ENCODE measurements at places on chromosomes 3 and 15.

DNA sequence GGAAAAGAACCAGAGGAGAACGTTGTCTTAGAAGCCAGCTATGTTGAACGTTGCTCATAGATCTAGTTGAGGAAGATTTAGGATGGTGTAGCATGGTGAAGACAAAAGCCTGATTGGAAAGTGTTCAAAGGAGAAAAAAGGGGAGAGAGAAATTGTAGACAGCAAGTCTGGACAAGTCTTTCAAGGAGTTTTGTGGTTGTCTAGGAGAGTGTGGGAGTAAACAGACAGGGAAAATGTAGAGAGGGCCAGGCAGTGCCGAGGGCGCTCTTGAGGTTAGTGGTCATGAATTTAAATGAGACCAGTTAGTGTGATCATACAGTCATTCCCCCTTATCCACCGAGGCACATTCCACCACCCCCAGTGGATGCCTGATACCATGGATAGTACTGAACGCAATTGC is 167.5 kb upstream of the IL12A start:
- no peak for DNase-seq

- DNase-seq = no peak
Measured at GRCh38 chr15:50260969-50261496, 4.5 kb downstream of the HDC start.

GRCh38 chr3:126194713-126195305 is 14.4 kb upstream of the ALDH1L1 start:
- DNase-seq = peak; percentile 0

- DNase-seq = peak; percentile 58
Measured at GRCh38 chr3:171460725-171461524, 720 bp upstream of the TNIK start.

DNA sequence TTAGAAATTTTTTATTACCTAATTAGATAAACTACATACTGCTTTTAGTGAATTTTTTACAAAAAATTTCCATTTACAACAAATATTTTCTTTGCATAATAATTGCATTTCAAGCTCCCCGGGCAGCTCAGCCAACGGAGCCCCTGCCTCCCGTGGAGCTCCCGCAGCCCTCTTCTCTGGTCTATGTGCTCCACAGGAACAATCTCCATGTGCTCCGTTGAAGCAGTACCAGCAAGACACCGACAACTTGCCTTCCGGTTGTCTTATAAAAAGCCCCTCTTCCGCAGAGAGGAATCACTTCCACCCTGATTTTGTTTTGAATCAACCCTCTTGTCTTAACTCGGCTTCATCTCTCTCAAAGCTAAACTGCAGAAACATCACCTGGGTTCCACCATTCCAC is 46.9 kb upstream of the CHD2 start:
- DNase-seq = no peak

DNA sequence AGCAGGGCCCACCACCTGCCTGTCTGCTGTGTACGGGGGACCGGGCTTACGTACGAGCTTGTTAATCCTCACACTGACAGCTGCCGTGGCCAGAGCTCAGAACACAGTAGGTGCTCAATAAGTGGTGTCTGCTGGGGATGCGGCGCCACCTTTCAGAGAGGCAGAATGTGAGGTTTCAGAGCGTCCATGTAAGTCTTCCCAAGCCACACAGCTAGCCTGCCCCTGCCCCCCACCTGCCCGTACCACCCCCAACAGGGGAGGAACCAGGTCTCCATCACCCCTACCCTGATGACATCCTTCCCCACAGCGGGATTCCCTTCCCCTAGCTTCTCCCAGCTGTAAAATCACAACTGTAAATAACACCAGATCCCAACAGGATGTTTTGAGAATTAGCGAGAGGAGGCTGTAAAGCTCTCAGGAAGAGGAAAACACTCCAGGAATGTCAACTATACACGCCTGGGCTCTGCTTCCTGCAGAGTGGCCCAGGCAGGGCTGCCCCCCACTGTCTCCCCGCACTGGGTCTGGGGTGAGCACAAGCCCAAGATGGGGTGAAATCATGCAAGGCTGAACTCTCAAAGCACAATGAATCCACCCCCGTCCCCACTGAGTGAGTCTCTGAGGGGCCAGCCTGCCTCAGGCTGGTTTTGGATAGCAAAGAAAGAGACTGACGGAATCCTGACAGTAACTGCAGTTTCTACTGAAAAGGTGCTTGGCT is 250.1 kb upstream of the LYSMD4 start:
- DNase-seq = no peak

GRCh38 chr3:193023218-193023617 is 105.6 kb upstream of the MB21D2 start:
- no peak for DNase-seq

DNA sequence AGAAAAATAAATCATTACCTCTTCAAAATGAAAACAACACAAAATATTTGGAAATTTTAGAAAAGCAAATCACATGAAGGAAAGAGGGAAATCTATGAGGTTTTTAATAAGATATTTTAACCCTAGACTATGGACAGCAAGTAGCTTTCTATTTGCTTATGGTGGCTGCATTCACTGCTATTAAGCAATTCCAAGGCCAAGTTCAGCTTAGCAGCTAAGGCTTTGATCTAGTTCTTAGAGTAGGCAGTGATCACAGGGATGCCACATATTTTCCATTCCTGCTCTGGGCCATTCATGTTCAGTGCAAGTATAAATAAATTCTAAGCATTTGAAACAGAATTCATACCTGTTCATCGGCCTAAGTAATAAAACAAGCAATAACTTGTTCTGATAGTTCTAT is 235.3 kb downstream of the CDIN1 start:
- peak; percentile 50 for DNase-seq

GRCh38 chr3:99881121-99881524 is 63.5 kb downstream of the CMSS1 start:
- DNase-seq = no peak

DNA sequence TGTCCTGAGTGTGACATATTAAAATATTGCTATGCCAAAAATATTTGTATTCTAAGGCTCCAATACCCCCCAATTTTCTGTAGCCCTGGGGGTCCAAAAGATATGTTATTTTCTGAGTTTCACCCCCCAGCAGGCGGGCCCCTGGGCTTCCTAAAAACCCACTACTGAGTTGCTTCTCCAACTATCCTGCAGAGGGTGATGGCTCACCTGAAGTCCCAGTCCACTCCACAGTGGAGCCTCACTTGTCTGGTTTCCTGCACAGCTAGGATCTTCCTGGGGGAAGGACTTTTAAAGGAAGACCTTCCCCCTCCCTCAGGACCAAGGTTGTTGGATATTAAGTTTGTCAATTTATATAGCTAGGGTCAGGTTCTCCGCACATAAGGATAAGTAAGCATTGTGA is 1181.4 kb downstream of the ROBO2 start:
- DNase-seq = no peak

DNA sequence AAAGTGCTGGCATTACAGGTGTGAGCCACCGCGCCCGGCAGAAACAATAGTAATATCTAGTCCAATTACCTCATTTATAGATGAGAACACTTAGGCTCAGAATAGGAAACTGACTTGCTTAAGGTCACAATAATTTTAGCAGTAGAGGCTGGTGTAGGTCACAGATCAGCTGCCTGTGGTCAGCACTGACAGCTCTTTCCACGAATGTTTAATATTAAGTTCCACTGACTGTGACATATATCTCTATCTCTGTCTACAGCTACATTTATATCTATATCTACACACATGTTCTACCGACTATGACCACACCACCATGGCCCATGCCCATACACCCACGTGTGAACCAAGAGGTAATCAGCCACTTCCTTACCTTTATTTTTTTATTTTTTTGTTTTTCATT is 40.2 kb upstream of the DLG1 start:
- no peak for DNase-seq

DNA sequence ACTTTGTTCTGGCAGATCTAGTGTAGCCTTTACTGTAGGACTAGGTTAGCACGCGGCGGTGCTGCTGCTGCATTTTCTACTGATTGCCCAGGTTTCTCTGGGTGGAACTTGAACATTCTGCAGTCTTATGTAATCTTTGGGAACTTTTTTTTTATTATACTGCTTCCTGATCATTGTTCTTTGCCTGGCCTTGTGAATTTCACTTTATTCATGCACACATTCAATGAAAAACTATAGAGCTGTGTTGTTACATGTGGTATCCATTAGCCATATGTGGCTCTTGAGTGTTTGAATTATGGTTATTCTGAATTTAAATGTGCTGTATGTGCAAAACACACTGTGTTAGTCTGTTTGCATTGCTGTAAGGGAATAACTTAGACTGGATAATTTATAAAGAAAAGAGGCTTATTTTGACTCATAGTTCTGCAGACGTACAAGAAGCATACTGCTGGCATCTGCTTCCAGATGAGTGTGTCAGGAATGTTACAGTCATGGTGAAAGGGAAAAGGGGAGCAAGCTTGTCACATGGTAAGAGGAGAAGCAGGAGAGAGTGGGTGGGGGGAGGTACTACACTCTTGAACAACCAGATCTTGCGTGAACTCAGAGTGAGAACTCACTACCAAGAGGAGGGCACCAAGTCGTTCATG is 26.5 kb downstream of the MEF2A start:
- no peak for DNase-seq

- no peak for DNase-seq
Measured at GRCh38 chr3:134395103-134395502, 20.9 kb upstream of the AMOTL2 start.

- no peak for DNase-seq
Measured at GRCh38 chr3:134894533-134894932, 99.5 kb downstream of the EPHB1 start.

GRCh38 chr3:50193286-50193685 is 1.9 kb downstream of the GNAT1 start:
- DNase-seq = no peak

- no peak for DNase-seq
Measured at GRCh38 chr3:129989414-129989813, 14.9 kb downstream of the TRH start.

DNA sequence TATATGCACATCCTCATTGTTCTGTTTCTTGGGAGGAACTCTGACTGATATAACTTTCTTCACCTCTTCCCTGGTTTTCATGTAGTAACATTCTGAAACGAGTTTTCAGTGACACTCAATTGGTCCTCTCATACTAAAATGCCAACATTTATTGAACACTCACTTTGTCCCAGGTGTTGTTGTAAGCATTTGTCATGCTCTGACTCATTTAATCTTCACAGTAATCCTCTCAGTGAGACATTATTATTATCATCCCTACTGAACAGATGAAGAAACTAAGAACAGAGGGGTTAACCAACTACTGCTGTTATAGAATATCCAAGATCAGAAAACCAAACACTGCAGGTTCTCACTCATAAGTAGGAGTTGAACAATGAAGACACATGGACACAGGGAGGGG is 94.1 kb upstream of the MRPL3 start:
- DNase-seq = no peak

DNA sequence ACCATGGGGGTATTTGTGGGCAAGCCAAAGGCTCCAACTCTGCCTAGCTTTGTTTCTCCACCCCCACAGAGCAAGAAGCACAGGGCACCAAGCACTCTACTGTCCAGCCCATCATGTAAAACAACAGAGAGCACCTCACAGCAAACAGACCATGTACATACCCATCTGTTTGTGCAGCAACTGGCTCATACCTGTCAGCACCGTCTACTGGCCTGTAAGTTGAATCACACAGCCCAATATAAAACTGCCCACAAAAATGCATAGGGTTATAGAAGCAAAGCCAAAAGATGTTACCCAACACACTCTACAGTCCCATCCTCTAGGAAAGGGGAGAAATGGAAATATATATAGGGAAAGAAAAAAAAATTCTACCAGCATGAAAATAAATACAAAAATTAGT is 139.7 kb upstream of the CPNE4 start:
- no peak for DNase-seq

DNA sequence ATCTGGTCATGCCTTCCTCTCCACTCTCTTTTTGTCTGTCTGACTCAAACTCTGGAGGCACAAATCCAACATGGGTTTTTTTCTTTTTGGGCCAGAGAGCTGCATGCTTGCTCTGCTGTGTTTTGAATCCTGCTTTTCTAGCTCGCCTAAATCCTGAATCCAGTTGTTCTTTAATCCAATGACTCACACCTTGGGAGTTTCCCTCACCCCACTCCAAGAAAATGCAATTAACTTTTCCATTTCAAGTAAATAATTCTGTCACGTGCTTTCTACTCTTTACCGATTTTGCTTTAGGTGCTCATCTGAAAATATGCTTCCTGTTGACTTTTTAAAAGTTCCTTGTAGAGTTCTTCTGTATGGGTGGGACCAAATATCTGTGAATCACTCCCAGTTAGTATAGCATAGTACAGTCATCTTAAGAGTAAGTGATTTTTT is 47.6 kb downstream of the SLMAP start:
- DNase-seq = peak; percentile 24

- no peak for DNase-seq
Measured at GRCh38 chr15:33150971-33151370, 43.5 kb downstream of the FMN1 start.

DNA sequence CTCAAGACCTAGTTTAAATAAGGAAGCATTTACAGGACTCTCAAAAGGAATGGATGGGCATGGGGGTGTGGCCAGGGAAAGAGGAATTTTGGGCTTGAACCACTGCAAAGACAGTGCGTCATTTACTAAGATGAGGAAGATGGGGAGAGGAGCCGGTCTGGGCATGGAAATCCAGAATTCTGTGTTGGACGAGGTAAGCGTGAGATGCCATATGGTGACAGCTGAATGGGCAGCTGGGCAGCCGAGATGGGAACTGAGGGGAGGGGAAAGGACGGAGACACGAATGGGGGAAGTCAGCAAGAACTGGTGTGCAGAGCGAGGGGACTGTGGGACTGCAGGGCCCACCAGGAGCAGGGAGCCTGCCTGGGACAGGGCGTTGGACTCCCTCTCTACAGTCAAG is 24.2 kb downstream of the TMEM44 start:
- DNase-seq = no peak

DNA sequence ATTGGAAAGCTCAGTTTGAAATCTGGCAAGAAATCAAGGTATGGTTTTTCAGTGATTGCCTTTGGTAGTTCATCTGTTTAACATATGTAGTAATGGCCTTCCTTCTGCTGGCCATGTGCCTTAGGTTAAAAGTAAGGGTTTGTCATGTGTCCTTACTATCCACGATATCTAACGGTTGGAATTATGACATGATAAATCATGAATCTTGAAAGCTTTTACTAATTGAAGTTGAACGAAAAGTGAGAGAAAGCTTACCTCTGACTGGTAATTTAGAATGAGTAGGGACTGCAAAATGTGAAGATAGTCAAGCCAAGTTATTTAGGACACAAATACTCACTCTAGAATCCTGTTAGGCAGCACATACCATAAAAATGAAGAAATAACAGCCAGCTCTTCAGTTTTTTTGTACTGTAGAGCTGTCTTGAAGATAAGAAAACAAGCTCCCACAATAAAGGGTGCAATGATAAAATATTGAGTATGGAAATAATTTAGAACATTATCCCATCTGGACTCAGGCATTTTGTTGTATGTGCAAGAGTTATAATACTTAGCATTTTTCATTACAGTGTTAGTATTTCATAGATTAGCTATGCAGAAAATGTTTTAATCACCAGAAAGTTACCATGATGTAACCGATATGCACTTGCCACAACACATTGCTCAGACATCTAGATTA is 303.4 kb downstream of the ZNF385D start:
- no peak for DNase-seq

DNA sequence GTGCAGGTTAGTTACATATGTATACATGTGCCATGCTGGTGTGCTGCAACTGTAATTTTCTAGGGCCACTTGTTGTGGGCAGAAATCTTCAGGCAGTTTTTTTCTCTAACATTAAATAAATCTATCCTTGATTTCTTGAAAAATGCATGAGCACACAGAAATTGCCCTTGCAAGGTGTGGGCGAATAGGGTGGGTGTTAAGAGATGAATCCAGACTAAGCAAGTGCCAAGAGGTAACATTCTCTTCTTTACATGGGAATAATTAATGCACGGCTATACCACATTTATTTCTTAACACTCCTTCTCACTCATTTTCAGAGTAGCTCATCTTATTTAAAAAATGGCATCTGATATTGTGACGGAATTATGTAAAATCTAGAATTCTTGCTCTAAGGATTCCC is 719.6 kb downstream of the AGBL1 start:
- no peak for DNase-seq
